ENCODE measurements at places on chromosomes 11 and 22.
A peak's percentile ranks its signal among the peaks of the same experiment; 100 is the strongest.

- no peak for DNase-seq
Measured at GRCh38 chr11:127925475-127925874, 661.9 kb downstream of the ETS1 start.

DNA sequence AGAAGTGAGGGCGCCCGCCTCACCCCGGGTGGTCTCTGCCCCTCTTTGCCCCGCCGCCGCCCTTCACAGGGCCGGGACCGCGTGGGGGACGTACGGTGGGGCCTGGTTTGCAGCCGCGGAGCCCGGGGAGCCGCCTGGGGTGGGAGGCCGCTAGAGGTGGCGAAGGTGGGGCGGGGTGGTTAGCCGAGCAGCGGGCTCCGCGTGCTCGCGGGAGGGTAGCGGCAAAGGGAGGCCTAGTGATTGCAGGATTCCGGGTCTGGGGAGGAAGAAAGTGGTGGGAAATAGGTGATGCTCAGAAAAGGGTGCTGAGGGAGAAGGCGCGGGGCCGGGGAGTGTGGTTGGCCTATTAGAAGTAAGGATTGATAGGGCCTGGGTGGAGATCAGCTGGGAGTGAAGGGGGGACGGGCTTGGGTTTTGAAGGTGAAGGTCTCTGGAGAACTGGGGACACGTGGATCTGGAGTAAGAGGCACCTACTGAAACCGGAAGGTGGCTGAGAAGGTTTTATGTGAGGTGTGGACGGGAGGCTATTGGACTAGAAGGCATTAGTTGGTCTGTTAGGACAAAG is 571 bp downstream of the FAR1 start:
- DNase-seq, result peak; percentile 75

GRCh38 chr22:26570864-26571525 is 18.9 kb downstream of the TPST2 start:
- DNase-seq, result no peak

GRCh38 chr11:66680966-66681645 is 3.4 kb upstream of the RBM4B start:
- no peak for DNase-seq

DNA sequence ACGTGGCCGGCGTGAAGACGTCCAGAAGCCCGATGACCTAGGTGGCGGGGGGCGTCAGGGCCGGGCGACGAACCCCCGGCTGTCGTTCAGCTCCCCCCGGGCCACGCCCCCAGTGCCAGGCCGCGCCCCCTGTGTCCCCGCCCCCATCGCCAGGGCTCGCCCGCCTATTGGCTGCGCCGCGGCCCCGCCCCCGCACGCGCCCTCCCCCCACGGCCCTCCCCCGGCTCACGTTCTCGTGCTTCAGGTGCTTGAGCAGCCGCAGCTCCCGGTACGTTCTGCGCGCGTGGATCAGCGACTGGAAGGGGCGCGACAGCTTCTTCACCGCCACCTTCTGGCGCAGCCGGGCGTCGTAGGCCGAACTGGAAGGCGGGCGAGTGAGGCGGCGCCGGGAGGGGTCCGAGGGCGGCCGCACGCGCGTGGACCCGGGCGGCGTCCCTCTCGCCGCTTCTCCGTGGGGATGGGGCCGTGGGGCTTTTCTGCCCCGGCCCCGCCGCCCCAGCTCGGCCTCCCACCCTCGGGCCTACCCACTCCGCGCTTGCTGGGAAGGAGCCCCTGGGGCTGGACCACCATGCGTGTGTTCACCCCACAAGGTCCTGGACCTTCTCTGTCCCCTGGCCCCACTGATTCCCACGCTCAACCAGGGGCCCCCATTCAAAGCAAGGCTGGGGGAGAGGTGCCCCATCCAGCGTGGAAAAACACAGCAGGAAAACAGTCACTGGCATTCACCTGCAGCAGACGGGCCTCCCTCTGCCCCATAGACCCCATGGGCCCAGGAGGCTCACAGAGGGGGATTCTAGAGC is 2.4 kb downstream of the MAPK11 start:
- DNase-seq, result no peak

GRCh38 chr11:103372906-103373305 is 263.7 kb downstream of the DYNC2H1 start:
- DNase-seq, result no peak

GRCh38 chr11:44725757-44726282 is 942 bp upstream of the TSPAN18 start:
- no peak for DNase-seq

DNA sequence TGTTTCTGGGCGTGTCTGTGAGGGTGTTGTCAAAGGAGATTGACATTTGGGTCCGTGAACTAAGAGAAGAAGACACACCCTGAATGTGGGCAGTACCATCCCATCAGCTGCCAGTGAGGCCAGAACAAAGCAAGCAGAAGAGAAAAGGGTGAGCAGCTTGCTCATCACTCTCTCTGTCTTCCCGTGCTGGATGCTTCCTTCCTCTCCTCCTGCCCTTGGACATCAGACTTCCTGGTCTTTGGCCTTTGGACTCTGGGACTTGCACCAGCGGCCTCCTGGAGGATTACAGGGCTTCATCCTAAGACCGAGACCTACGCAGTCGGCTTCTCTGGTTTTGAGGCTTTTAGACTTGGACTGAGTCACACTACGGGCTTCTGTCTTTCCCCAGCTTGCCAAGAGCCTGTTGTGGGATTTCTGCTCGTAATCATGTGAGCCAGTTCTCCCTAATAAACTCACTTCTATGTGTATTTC is 18.8 kb downstream of the APOL2 start:
- no peak for DNase-seq

- no peak for DNase-seq
Measured at GRCh38 chr11:84819537-84819936, 807.6 kb downstream of the DLG2 start.

DNA sequence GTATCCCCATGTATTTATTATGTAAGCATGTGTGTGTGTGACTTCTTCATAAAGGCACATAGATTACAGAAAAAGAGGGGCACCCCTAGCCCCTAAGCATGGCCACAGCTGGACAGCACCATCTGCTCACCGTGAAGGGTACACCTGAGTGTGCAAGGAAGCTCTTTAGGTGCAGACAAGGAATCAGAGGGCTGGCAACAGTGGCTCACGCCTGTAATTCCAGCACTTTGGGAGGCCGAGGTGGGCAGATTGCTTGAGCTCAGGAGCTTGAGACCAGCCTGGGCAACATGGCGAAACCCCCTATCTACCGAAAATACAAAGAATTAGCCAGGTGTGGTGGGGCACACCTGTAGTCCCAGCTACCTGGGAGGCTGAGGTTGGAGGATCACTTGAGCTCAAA is 56.3 kb downstream of the DGCR2 start:
- no peak for DNase-seq

GRCh38 chr11:48019217-48019584 is 38.8 kb downstream of the PTPRJ start:
- no peak for DNase-seq

GRCh38 chr11:61004180-61004611 is 32.7 kb downstream of the CD6 start:
- DNase-seq, result no peak

GRCh38 chr11:70423523-70424505 is 25.5 kb downstream of the CTTN start:
- peak; percentile 75 for DNase-seq

GRCh38 chr11:69059985-69060384 is 11.3 kb downstream of the TPCN2 start:
- no peak for DNase-seq

DNA sequence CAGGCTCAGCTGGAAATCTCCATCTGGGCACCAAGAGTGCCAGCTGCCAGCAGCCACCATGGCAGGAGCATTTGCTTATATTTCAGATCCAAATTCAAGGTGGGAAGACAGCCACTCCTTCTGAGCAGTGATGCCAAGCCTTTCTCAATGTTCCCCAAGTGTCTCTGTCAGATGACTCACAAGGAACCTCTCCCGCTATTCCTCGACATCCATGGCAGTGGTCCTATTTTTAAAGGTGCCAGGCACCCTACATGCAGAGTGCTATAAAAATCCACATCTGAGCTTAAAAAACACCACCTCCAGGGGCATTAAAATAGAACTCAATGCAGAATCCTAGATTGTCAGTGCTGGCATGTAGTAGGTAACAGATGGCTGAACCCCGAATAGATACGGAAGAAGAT is 112.1 kb downstream of the SLC1A2 start:
- DNase-seq, result no peak

DNA sequence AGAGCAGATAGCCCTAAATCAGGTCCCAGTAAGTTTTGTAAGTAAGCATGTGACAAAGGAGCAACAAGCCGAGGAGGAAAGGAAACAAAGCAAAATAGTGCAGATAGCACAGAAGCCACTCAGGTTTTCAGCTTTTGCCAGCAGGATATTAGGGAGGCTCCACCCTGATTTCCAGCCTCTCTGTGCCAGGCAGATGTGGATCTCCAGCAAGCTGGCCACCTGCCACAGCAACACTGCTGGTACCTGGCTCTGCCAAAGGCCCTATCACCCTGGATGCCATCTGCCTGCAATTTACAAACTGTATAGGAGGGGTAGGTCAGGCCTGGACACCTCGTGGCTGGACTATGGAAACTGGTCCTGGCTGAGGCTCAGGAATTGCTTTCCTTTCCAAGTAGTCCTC is 12.2 kb upstream of the NNMT start:
- DNase-seq, result no peak

Measured in stimulated activated effector memory CD8-positive, alpha-beta T cell treated with anti-CD3 and anti-CD28 coated beads, Interleukin-12 subunit alpha, Interleukin-12 subunit beta, amount 100 ng/mL, for 72 hours (primary cell).